ENCODE measurements at places on chromosomes 6 and 20.

GRCh38 chr6:131756039-131756438 lies 45.2 kb upstream of the CTAGE9 start:
- DNase-seq = no peak

GRCh38 chr6:42120895-42121865 lies 21.2 kb downstream of the C6orf132 start:
- no peak for DNase-seq

GRCh38 chr20:1038205-1038604 lies 36.1 kb upstream of the RSPO4 start:
- DNase-seq = no peak

GRCh38 chr6:25697537-25698340 lies 45.7 kb downstream of the SCGN start:
- DNase-seq = peak; percentile 6

DNA sequence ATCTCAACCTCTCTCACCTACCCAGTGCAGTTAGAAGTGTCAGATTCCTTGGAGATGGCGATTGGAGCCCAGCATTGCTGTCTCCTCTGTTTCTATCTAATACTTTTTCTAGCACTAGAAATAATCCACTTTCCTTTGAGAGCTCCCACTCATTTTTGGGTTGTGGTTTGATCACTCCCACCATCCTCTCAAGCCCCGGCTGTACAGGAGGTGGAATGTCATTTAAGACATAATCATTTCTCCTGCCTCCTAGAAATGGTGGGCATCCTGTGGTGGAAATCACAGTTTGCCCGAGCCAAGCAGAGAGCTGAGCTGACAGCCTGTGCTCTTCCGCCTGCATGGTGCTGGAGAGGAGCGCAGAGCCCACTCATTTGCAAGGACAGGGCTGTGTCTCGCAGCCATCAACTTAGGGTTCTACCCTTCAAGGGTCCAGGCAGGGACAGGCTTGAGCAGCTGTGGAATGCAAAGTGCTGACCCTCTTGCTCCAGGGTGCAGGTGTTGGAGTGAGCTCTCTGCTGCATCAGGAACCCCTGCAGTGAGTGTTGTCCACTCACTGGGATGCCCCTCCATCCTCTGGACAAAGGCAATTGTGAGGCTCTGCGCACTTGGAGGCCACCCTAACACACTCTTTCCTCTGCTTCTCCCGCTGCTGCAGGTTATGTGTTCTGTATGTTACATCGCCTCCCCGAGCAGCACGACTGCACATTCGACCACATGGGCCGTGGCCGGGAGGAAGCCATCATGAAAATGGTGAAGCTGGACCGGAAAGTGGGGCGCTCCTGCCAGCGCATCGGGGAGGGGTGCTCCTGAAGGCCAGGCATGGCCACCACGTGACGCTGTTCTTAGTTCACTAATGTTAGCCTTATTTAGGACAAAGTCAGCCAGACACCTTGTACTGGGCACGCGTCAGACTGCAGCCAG lies 332.3 kb downstream of the ZFAND3 start:
- DNase-seq = no peak

DNA sequence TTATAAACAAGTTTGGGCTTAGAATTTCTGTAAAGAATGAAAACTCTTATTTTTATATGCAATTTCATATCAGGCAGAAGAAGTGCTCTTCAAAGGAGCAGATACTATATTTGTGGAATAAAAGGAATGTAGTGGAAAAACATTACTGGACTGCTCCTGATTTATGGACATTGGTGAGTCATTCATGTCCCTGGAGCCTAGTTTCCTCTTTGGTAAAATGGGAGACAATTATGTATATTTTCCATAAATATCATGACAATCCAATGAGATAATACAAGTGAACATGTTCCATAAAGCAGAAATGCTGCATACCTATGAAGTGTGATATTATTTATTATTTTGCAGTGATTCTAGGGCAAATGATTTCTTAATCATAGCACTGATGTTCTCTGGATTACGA lies 445.8 kb upstream of the CITED2 start:
- no peak for DNase-seq

DNA sequence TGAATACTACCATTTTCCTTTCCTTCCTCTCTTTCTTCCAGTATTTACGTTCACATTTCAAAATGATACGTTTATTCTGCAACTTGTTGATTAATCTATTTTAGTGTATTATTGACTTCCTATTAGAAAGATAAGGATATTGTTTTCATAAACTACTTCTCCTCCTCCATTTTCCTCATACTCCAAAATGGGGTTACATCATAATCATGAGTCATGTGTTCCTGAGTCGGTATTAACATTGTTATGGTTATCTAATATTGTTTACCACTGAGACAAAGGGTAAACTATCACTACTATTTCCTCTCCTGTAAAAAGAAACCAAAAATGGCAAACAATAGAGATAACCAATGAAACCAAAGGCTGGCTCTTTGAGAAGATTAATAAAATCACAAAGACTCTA lies 126.5 kb upstream of the CDYL start:
- DNase-seq = peak; percentile 26

GRCh38 chr6:53986165-53986720 lies 125.0 kb upstream of the MLIP start:
- no peak for DNase-seq

GRCh38 chr20:60649541-60649940 lies 602.5 kb upstream of the CDH4 start:
- peak; percentile 3 for DNase-seq

GRCh38 chr20:50987493-50988210 lies 29.0 kb downstream of the MOCS3 start:
- peak; percentile 84 for DNase-seq

- DNase-seq = peak; percentile 79
Measured at GRCh38 chr6:122758927-122759334, 20.6 kb upstream of the FABP7 start.

- peak; percentile 3 for DNase-seq
Measured at GRCh38 chr6:119267126-119267905, 82.2 kb downstream of the MAN1A1 start.

GRCh38 chr6:112409311-112409710 lies 62.2 kb downstream of the RFPL4B start:
- no peak for DNase-seq

DNA sequence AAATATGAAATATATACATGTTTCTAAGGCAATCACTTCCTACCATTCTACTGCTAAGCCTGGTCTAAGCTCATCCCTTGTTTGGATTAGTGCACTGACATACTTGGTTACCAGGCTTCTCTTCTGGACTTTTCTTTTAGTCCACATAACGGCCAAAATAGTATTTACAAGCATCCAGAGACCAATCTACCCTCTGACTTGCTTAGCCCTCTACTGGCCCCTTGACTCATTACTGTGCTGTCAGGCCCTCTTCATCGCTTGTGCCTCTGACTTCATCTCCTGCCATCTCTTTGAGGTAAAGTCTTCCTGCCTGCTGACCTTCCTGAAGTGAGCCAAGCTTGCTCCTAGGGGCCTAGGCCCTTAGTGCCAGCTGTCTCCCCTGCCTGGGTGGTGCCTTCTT lies 35.1 kb downstream of the TULP4 start:
- no peak for DNase-seq

- DNase-seq = no peak
Measured at GRCh38 chr6:84921891-84922290, 157.5 kb upstream of the TBX18 start.

DNA sequence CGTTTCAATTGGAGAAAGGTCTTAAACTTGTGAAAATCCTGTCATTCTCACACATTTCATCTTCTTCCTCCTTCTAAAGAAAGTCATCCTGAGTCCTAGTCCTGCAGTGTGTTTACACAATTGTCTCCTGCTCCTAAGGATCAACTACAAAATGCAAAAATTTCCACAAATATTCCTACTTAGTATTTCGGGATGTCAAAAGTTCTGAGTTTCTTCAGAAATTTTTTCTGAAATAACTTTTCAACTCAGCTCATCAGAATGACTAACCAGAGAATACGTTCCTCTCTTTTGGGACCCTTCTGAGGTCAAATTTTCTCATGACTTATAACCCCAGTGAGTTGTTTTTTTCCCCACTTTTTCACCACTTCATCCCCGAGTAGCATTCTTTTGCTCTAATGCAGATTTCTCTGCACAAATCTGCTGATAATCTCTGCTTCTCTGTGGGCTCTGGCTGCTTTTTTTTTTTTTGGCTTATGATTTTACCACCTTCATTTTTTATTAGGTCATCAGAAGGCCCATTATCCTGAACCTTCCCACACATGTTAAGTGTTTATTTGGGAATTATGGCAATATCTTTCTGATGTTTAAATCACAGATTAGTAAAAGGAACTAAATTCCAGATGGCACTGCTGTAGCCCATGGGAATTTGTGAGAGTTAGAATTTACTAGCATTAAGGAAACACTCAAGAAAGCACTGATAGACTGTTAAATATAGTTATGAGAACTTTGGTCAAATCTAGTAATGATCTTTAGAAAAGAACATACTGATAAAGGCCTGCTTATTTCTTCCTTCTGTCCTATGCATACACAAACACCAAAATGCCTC lies 41.4 kb downstream of the MAP3K5 start:
- DNase-seq = no peak

DNA sequence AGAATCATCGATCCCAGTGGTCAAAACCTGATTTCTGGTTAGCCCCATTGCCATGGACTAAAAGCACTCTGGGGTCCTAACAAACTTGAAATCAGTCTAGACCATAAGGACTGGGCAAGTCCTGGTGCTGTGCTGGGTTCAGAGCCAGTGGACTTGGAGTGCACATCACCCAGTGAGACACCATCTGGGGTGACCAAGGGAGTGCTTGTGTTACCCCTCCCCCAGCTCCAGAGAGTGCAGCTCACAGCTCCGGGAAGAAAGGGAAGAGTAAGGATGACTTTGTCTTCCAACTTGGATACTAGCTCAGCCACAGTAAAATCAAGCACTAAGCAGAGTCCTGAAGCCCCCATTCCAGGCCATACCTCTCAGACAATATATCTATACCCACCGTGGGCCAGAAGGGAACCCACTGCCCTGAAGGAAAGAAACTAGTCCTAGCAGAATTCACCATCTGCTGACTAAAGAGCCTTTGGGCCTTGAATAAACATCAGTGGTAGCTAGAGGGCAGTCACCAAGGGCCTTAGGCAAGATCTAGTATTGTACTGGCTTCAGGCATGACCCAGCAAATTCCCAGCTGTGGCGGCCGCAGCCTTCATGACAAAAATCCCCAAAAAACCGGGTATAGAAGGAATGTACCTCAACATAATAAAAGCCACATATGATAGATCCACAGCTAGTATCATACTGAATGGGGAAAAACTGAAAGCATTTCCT lies 153.5 kb upstream of the OGFRL1 start:
- DNase-seq = no peak

- DNase-seq = no peak
Measured at GRCh38 chr20:57566399-57566798, 5.5 kb downstream of the PCK1 start.

DNA sequence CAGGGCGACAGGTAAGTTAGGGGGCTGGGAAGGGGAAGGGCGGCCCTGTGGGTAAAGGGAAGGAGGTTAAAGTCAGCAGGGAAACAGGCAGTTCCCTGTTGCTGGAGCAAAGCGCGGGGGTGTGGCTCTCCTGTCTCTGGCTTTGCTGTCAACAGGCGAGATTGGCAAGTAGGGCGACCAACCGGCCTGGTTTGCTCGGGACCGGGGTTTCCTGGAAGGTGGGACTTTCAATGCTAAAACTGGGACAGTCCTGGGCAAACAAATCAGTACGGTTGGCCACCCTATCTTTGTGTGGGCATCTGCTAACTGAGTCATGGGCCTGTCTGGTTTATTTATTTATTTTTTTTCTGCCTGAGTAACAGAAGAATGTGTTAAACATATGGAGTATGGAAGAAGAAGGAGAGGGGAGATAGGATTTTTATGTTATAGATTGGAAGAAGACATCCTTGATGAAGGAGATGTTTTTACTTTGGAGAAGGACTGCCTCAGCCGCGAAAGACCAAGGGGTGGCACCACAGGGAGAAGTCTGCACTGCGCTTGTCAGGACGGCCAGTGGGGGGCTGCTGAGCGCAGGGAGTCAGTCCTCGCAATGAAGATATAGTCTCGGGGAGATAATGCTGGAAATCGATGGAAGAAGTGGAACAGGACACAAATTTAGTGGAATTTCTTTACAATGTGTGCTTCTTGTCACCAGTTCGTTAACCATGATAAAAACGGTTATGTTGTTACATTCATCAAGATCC lies 43.4 kb upstream of the ESR1 start:
- peak; percentile 84 for DNase-seq

GRCh38 chr6:138410972-138411880 lies 7.2 kb downstream of the HEBP2 start:
- no peak for DNase-seq

DNA sequence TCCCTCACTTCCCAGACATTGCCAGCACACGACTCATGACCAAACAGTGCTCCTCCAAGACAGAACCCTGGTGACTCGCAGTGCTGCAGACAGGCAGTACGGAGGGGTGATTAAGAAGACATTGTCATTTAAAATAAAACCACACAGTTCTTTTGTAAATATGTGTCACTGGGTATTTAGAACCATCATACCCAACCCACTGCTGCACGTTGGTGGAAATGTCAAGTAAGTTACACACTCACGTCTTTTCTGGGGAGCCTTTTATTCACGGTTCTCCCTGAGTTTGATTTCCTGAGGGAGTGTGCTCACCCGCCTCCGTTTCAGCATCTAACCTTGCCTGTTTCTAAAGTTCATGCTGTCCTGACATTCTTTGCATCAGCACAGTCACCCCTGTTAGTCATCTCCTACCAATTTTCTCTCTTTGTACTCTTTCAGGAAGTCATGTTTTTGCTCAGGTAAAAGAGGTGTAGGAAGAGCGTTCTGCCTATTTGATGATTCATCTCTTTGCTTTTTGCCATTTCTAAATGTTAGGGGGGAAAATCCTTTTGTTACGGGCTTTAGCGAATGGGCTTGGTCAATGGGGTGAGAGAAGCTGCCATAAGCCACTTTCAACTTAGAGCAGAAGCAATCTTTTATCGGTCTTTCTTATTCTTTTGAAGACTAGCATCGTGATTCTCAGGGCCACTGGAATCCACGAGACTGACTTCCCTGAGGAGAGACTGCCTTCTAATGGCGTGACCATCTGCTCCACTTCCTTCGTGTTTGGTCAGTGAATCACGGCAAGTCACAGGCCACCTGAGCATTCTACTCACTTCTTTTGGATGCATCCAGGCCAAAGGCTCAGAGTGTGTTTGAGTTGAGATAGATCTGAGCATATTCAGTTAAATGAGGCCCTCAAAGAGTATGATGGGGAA lies 512.8 kb upstream of the JARID2 start:
- peak; percentile 59 for DNase-seq

DNA sequence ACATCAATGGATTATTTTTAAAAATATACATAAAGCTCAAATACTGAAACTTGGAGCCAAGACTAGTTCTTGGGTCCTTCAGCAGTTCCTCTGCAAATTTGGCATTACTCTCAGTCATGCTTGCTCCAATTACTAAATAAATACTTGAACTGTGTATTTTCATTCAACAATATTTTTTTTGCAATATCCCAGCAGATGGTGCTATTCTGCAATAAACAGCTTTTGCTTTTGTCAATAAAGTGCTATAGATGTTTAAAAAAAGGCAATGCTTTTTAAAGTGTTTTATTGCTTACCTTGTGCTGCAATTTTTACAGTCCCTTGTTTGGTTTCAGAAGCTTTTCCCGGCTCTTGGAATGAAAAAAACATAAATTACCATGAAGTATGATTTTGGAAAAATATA lies 243.4 kb downstream of the TRDN start:
- DNase-seq = no peak

GRCh38 chr20:61839912-61840778 lies 225.5 kb downstream of the TAF4 start:
- DNase-seq = no peak

All from inflammatory macrophage (primary cell).